ENCODE measurements at places on chromosomes 4 and X.

GRCh38 chr4:2762048-2762447 is 5.9 kb upstream of the TNIP2 start:
- DNase-seq, result no peak

DNA sequence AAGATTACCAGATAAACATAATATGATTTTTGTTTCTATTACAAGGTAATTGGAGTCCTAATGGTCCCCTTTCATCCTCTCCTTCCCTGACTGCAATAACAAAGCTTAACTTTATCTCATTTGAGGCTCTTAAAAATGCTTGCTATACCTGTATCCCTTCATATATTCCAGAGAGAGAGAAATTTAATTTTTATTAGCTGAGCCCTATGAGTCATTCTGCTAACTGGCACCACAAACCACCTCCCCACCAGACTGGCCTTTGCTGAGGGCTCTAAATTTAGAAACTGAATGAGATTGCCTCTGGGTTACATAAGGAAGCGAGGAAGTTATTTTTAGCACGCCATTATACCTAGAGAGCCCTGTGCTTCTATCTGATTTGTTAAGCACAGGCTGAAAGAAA is 27.4 kb downstream of the CBLL2 start:
- DNase-seq, result no peak

GRCh38 chr4:155033604-155034003 is 174.8 kb upstream of the NPY2R start:
- DNase-seq, result no peak

DNA sequence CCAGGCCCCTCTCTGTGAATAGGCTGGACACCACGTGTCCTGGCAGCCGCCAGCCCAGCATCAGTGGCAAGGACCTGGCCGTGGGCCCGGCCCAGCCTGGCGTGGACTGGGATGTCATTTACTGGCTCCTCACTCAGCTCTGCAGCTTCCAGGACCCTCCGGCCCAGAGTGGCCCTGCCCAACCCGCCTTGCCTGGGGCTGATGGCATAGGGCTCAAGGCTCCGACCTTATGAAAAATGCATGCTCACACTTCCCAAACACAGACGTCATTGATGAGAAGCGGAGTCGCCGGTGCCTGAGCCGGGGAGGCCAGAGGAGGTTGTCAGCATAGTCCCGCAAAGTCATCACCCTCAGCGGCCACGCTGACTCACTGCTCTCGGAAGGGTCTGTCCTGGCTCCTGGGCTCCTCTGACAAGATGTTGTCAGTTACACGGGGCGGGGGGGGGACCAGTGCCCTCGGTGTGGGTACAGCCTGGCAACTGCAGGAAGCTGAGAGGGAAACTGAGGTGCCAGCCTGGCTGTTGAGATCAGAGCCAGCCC is 14.3 kb downstream of the CFAP99 start:
- DNase-seq, result no peak

DNA sequence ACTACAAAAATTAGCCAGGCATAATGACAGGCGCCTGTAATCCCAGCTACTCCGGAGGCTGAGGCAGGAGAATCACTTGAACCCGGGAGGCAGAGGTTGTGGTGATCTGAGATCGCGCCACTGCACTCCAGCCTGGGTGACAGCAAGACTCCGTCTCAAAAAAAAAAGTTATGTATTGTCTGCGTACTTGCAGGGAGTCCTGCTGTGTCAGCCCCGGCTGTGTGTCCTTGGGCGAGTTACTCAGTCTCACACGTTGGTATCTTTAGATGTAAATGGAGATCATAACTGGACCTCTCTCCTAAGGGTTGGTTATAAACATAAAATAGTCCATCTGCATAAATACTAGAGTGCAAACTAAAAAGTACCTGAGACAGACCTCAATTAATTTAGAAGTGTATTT is 22.7 kb upstream of the TBC1D14 start:
- no peak for DNase-seq

DNA sequence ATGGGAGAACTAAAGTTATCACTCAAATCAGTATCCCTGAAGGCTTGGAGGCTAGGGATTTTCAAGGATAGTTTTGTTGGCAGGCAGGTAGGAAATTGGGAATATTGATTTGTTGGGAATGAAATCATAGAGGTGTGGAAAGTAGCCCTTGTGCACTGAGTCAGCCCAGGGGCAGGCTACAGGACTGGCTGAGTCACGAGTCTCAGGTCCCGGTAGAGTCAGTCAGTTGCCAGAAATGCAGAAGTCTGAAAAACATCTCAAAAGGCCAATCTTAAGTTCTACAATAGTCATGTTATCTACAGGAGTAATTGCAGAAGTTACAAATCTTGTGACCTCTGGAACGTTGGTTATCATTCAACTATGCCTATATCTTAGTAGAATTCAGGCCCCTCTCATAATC is 153.1 kb downstream of the GC start:
- DNase-seq, result no peak

GRCh38 chr4:1098311-1098925 is 14.9 kb downstream of the RNF212 start:
- DNase-seq, result no peak

DNA sequence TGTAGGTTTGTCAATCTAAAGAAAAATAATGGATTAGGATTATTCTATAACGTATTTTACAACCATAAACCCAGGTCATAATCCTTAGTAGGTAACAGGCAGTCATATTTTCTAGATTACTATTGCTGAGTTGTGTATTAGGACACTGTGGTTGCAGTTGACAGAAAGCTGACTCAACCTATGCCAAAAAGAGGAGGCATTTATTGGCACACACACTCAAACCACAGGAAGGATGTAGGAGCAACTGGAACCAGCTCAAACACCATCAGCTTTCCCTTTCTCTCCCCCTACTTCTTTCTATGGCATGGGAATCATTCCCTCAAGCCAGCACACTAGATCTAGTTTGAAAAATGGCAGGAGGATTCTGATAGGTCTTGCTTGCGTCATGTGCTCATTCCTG is 136.4 kb upstream of the FAM9C start:
- DNase-seq, result no peak

- DNase-seq, result no peak
These were observed 174.3 kb upstream of the ATOH1 start for GRCh38 chr4:93654211-93654610.

GRCh38 chr4:10317345-10317744 is 139.9 kb downstream of the ZNF518B start:
- no peak for DNase-seq

DNA sequence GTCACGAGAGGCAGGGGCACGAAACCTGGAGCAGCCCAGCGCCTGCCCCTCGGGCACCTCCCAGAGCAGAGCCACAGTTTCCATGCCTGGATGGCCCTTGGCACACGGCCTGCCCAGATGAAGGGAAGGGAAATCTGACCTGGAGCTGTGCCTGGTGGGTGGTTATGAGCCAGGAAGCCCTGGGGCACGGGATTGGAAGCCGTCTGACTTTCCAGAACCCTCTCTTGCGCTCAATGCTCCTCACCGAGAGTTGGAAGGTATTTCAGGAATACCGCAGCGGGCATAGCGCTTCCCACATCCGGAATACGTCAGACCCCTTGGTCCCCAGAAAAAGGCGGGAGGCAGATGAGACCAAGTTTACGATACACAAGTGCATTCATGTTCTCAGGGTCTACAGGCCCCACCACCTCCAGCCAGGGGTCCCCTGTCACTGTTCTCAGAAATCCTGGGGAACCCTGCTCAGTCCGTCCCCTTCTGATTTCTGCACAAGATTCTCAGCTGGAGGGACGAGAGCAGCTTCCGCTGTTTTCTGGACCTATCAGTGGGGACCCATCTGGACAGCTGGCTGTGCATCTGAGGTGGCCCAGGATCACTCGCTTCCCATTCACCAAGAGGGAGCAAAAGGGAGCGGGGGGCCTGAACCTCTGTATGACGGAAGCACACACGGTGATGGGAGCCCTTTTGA is 172.9 kb downstream of the AFAP1 start:
- no peak for DNase-seq

DNA sequence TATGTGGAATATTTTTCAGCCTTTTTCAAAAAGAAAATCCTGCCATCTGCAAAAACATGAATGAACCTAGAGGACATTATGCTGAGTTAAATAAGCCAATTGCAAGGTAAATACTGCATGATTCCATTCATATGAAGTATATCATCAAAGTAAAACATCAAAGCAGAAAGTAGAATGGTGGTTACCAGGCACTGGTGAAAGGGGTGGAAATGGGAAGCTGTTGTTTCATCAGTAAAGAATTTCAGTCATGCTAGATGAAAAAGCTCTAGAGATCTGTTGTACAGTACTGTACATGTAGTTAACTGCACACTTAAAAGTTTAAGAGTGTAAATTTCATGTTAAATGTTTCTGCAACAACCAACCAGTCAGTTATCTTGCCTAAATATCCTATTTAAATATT is 196.8 kb upstream of the ADGRL3 start:
- no peak for DNase-seq

DNA sequence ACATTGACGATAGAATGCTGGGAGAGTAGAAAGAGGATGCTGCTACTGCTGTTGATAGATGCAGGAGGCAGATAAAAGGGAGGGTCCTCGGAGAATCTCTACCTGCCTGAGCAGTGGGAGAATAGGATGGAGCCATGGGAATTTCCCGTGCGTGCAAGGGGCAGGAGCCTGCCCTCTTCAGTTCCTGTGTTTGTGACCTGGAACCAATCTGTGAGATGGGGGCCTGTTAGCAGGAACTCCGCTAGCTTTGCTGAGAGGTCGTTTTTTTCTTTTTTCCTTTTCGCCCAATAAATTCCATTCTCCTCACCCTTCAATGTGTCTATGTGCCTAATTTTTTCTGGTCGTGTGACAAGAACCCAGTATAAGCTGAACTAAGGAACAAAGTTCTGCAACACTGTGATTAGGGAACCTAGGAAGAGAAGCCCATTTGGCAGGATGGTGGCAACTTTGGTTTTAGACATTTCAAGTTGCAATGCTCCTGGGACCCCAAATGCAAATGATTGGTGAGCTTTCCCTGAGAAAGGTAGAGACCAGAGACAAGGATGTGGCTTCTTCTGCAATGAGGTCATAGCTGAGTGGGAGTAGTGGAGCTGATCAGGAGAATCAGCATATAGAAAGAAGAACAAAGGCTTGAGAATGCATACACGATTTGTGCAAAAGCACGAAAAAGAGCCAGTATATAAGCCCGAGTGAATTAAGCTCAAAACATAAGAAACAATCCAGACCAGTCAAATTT is 23.9 kb downstream of the SLC39A8 start:
- no peak for DNase-seq

DNA sequence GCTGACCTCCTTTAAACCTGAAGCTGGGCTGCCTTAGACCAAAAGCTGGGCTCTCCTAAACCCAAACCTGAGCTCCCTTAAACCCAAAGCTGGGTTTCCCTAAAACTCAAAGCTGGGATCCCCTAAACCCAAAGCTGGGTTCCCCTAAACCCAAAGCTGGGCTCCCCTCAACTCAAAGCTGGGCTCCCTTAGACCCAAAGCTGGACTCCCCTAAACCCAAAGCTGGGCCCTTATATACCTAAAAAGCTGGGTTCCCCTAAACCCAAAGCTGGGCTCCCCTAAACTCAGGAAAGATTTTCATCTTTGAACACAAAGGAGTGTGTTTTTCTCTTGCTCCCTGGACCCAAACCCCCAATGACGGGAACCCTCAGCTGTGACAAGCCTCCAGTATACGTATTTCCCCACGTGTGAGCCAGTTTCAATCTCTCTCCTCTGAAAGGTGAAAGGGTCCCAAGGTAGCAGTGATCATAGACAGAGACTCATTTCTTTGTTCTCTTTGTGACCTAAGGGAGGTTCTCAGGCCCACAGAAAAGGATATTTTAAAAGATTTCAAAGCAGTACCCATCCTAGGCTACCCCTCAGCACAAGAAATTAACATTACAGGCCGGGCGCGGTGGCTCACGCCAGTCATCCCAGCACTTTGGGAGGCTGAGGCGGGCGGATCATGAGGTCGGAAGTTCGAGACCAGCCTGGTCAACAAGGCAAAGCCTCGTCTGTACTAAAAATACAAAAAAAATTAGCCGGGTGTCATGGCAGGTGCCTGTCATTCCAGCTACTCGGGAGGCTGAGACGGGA is 31.3 kb upstream of the ASMTL start:
- DNase-seq, result no peak

DNA sequence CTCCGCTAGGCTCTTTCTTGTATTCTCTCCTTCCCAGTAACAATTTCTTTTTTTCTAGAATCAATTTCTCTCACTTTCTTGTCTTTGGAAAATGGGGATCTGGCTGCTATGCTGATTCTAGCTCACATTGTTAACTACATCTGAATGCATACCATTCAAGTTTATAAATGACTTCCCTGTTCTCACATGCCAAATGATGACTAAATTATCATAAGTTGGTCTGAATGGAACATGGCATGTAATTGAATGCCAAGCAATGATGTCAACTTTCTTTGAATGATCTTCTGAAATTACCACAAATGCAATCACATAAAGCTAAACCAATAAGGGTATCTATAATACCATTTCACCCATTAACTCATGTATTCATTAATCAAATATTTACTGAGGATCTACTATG is 2.7 kb upstream of the ITM2A start:
- no peak for DNase-seq

DNA sequence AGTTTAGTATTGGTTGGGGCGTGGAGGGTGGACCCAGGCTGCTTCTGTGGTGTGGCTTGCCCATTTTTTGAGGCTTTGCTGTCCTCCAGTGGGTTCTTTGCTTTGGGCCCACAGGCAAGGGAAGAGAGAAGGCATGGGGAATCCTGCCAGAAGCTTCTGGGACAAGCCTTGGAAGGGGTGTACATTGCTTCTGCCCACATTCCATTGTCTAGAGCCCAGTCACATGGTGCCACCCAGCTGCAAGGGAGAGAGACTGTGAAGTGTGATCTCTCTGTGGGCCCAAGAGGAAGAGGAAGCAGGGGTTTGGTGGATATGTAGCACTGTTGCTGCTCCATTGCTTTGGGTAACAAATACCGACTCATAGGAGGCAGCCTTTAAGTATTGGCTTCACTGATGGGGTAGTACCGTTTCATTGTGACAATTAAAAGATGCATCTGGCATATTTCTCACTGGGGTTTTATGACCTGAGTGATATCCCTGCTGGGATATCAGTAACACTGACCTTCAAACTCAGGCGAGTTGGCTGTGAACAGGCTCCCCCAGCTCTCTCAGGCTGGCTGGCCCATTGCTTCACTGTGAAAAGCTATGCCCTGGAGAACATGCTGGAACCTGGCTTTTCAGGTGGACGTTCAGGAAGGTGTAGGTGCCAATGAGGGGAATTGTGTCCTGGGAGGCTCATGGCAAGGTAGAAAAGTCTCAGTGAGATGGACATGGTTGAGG is 85.9 kb downstream of the CLDN34 start:
- no peak for DNase-seq

- no peak for DNase-seq
These were observed 10.6 kb upstream of the PYURF start for GRCh38 chr4:88533937-88534750.

GRCh38 chr4:140174543-140174942 is 20.6 kb upstream of the MAML3 start:
- no peak for DNase-seq

Measured in stimulated activated CD4-positive, alpha-beta T cell treated with anti-CD3 and anti-CD28 coated beads, Interleukin-1b, Interleukin-23, amount 100 ng/mL, for 24 hours (primary cell).